ENCODE measurements at places on chromosomes 5 and 9.

DNA sequence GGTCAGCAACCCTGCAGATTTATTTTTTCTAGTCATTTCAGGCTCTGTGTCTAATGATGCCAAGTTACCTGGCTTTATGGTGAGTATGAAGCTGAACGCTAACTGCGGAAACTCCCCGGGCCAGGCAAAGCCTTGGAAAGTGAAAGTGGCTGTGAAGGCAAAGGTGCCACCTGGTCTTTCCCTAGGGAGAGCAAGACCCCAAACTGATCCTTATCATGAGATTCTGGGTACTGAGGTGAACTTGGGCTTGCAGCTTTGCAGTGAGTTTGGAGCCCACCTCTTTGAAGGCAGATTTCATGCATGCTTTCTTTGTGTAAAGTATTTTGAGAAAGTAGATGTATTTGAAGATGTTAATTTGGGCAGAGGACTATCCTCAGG is 63.3 kb downstream of the CARTPT start:
- no peak for DNase-seq

DNA sequence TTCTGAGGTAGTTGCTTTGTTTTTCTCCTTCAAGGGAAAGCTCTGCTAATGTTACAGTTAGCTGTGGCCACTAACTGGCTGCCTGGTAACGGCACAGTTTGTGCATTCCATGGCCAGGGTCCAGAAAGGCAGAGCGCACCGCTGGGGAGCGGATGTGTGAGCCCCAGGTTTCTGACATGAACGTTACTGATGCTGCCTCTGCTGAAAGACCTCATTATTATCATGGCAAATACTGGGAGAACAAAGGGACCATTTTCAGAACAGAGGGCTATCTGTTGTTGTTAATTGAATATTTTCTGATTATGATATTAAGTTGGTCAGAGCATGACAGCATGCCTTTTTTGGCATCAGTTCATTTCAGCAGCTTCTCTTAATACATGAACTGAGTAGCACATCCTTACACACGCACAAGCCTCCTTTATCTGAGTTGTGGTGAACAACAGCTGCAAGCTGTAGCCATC is 134.1 kb downstream of the NUDT12 start:
- no peak for DNase-seq

GRCh38 chr5:39024005-39024404 is 50.2 kb downstream of the RICTOR start:
- DNase-seq, result no peak

- DNase-seq, result no peak
These were observed 80.7 kb downstream of the ANKRD55 start for GRCh38 chr5:56152437-56152836.

- DNase-seq, result no peak
These were observed 106.2 kb upstream of the TXNDC8 start for GRCh38 chr9:110443866-110444220.

DNA sequence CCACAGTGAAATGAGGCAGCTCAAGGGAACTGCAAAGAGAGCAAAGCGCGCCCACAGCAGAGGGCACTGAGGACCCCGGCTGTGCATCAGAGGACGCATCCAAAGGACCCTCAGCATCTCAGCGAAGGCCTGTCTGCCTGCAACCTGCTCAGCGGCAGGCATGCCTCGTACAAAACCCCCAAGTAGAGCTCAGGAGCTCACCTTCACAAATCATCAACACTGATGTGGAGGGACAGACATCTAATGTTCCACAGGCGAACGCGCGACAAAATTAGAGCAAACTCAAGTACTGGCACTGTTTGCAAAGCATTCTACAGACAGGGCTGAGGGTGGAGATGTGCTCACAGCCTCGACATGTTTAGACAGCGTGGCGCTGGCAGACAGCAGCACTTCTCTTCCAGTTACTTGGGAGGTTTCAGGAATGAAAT is 81.0 kb downstream of the DCP2 start:
- DNase-seq, result no peak

DNA sequence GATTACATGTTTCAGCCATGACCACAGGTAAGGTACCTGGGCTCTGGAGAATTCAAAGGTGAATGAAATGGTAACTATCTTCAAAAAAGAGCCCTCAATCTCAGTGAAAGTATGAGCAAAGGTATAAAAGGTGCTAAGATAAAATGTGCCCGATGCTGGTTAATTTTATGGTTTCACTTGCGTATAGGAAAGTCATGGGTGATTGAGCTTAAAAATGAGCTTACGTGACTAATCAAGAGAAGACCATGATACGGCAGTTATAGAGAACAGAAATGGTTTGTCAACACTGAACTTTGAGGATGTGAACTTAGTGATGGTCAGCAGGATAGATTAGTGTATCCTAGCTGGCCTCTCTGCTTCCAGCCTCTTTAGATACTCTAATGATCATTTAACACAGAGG is 320.1 kb downstream of the DEPDC1B start:
- DNase-seq, result no peak

GRCh38 chr5:90983148-90983547 is 400.0 kb downstream of the ARRDC3 start:
- DNase-seq, result no peak

GRCh38 chr9:114082017-114082762 is 4.1 kb upstream of the AMBP start:
- DNase-seq, result peak; percentile 41

DNA sequence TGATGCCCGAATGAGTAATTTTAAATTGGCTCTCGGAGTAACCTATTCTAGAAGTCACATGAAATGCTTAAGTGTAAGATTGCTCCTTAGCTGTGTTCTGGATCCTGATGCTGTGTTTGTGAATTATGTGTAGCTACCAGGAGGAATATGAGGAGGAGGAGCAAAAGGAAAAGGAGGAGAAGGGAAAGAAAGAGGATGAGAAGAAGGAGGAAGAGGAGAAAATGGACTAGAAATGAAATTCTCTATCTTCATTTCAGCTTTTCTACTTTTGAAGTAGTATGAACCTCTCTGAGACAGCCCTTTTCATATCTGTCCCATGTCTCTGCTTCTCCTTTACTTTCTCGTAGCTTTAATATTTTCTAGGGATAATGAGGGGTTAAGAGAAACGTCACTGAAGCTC is 119.4 kb upstream of the ACTBL2 start:
- DNase-seq, result no peak

GRCh38 chr5:111930905-111931461 is 174.0 kb upstream of the NREP start:
- DNase-seq, result no peak

GRCh38 chr5:59207401-59207800 is 624.5 kb downstream of the RAB3C start:
- no peak for DNase-seq

DNA sequence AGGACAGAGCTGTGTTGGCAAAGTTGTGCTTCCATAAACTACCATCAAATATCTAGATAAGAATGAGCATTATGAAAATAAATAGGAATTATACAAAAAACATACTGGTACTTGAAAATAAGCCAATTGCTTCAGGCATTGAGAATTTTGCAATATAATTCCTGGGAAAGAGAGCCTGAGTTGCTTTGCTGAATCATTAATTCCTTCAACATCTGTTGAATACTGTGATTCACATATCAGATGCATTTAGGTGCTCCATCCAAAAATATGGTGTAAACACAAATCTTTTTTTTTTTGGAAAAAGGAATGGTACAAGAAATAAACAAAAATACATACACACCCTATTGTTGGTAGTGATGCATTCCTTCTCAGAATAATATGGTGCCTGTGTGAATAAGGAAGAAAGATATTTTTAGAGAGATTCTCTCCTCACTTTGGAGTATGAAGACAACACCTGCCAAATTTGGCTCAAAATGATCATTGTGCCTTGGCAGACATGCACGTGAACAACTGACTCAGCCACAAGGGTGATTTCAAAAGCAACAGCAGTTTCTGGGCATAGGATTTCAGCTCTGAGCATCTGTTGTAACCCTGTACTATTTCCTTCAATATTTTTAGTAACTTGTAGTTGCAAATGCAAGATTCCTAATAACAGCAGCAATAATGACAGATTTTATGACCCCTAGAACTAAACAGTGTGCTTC is 96.7 kb downstream of the CAVIN4 start:
- no peak for DNase-seq

GRCh38 chr5:94028001-94028400 is 286.6 kb upstream of the POU5F2 start:
- DNase-seq, result no peak

- DNase-seq, result no peak
These were observed 217.4 kb downstream of the KDM4C start for GRCh38 chr9:6975198-6975597.

- peak; percentile 93 for DNase-seq
These were observed 112.1 kb downstream of the NUDT12 start for GRCh38 chr5:103450333-103451061.

- no peak for DNase-seq
These were observed 12.2 kb downstream of the ERGIC1 start for GRCh38 chr5:172846249-172846648.

- no peak for DNase-seq
These were observed 223.6 kb upstream of the ISL1 start for GRCh38 chr5:51159606-51160005.

DNA sequence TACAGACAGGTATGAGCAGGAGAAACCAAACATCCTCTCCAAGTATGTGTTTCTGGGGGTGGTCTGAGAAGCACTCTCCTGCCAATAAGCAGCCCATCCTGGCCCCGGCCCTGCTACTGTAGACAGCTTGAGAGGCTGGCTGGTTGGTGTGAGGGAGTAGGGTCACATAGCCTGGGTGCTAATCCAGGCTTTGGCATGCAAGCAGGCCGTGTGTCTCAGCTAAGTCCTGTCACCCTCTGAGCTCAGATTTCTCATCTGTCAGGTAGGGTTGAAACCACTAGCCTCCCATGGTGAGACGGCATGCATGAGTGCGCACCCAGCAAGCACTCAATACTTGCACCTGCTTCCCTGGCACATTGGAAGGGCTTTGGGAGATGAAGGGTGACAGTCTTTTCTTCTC is 49.8 kb upstream of the PHYKPL start:
- DNase-seq, result no peak

- no peak for DNase-seq
These were observed 156.1 kb upstream of the GHR start for GRCh38 chr5:42267091-42267490.

- DNase-seq, result no peak
These were observed 614.1 kb downstream of the EBF1 start for GRCh38 chr5:158485604-158486081.

DNA sequence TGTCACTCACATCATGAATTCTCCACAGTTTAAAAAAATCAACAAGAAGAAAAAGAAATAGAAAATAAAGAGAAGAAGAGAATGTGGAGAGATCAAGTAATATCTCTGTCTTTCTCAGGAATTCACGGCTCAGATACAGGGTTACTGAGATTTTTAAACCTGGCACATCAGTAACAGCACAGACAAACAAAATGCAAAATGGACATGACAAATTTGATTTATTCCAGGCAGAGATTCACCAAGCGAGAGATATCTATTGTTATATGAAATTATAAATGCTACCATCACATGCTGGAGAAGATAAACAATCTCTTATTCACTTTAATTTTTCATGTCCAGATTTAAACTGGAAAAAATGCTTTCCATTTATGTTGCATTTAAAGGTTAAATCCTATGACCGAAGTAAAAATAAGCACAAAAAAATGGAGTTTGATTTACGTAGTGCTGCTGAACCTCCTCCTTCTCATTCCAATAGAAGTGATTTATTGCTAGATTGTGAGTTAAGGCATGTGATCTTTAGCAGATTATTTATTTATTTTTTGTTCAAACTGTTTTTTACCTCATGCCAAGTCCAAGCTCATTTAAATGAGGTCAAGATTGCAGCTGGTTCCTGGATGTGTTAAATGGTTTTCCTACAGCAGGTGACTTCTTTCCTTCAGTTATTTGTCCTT is 926.4 kb downstream of the MAT2B start:
- DNase-seq, result no peak

- no peak for DNase-seq
These were observed 342.1 kb downstream of the TAF11L14 start for GRCh38 chr5:17976404-17976803.

- DNase-seq, result no peak
These were observed 709 bp upstream of the GAPT start for GRCh38 chr5:58490402-58491050.

GRCh38 chr9:127537792-127538191 is 74.3 kb upstream of the STXBP1 start:
- DNase-seq, result no peak

DNA sequence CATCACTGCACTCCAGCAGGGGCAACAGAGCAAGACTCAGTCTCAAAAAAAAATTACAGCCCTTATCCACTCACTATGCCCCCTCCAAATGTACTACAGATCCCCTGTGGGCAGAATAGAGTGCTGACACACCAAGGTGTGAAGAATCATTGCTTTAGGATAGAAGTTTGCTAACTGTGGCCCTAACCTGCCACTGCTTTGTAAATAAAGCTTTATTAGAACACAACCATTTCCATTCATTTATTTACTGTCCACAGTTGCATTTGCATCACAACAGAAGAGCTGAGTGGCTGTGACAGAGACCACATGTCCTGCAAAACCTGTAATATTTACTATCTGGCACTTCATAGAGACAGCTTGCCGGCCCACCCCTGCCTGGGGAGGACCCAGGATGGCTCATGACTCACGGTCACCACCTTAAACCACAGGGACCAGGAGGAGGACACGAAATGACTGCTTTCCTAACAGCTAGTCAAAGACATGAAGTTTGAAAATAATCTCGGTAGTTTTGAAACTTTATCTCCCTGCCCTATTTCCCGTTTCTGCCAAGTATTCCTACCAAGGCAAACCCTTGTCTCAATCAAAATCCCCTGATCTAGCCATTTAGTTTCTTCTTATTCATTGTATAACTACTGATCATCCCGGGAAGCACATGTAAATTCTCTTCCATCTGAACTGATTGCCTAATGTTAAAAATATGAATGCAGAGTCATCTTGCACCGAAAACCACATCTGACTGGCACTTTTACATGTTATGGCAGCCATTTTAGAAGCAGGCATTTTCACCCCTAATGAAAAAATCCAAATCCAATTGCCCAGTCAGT is 206.1 kb downstream of the SLIT3 start:
- peak; percentile 44 for DNase-seq

GRCh38 chr9:82894961-82895821 is 167.8 kb downstream of the RASEF start:
- no peak for DNase-seq

DNA sequence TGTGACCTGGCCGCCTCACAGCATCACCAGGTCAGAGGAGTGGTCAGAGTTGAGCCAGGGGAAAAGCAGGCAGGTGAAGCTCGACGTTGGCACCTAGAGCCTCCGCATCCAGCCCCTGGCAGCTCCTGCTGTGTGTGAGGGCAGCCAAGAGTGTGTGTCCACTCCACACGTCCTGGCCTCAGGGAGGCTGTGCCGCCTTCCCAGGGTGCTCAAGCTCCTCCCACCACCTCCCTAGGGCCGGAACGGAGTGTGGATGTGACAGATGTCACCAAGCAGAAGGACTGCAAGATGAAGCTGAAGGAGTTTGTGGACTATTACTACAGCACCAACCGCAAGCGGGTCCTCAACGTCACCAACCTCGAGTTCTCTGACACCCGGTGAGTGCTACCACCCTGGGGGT is 72.5 kb downstream of the PHF2 start:
- no peak for DNase-seq

GRCh38 chr9:90078988-90079421 is 474.2 kb downstream of the GADD45G start:
- DNase-seq, result no peak

Data from AG04449 (cell line).